ENCODE measurements at places on chromosomes 2 and 18.
A peak's percentile ranks its signal among the peaks of the same experiment; 100 is the strongest.

- no peak for DNase-seq
These were observed 26.9 kb upstream of the COL6A3 start for GRCh38 chr2:237440819-237441281.

DNA sequence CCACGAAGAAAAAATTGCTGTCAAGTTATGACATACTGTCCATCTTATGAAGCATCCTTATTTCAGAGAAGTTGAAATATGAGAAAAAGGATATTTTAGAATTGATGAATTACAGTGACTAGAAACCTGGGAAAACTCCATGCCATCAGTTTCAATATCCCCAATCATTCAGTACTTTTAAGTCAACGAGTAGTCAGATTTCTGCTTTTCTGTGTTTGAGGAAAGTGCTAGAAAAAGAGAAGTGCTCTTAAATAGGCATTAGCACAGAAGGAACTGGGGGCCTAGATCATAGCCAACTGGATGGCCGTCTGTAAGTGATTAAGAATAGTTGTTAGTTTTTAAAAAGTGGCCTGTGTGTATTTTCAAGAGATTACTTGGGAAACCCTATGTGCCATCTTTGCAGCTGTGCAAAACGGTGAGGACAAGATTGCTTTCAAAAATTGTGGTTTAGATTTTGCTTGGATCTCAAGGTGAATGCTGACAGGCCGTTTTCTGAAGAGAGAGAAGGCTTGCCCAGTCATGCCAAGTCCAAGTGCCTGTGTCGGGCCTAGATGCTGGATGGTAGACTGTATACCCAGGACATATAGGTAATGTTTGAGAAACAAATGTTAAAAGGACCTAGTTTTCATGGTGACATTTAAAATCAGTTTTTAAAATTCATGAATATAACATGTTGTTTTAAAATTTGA is 5.1 kb downstream of the NEDD4L start:
- no peak for DNase-seq

- no peak for DNase-seq
These were observed 7.4 kb upstream of the DUSP19 start for GRCh38 chr2:183070942-183071844.

GRCh38 chr18:41073372-41073954 is 881.6 kb upstream of the PIK3C3 start:
- peak; percentile 71 for DNase-seq

DNA sequence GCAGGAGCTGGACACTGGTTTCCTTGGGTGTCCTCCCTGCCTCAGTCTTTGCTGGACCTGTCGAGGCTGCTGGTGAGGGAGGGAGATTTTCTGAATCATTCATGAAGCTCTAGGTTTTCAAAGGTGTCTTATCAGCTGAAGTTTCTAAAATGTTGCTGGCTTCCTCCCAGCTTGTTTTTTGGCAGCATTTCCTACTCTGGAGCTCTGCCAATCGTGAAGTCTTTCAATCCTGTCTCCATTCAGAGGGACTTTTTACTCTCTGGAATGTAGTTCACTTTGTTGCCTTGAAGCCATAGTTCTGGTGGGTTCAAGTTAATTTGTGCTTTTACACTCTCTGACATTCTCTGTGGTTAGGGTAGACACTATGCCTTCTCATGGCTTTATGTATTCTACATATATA is 23.9 kb downstream of the SNTG2 start:
- no peak for DNase-seq

DNA sequence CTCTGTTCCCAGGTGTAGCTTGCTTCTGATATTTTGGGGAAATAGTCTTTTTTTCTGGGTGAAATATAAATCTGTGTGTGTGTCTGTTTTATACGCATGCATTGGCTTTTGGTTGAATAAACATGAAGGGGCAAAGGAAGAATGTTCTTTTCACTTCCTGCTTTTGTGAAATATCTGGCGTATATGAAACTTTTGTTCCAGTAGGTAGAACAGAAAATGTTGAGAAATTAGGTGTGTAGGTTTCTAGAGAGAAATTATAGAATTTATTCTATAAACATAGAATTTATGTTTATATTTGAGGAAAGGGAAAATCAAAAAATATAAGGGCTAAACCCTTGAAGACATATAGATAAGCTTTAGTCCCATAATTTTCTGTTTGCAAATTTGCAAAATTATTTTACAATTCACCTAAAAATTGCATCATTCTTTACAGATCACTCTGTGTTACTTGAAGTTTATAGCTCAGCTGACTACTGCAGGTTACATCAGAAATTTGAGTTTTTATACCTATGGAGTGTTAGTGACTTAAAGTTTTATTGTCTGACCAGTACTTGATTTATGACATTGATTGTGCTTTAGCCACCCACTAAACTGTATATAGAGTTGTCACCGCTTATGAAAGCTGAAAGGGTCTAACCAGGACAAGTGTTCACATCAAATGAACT is 116.1 kb downstream of the FAM117B start:
- no peak for DNase-seq

- DNase-seq = no peak
These were observed 1231.6 kb upstream of the DDX18 start for GRCh38 chr2:116582850-116583249.

GRCh38 chr2:207771421-207771820 is 1.7 kb upstream of the FZD5 start:
- DNase-seq = no peak

- DNase-seq = no peak
These were observed 539.4 kb downstream of the ZNF804A start for GRCh38 chr2:185137700-185138099.

GRCh38 chr18:9130806-9131205 is 5.8 kb upstream of the ANKRD12 start:
- DNase-seq = no peak

GRCh38 chr2:14907014-14907612 is 274.6 kb downstream of the LRATD1 start:
- DNase-seq = no peak

DNA sequence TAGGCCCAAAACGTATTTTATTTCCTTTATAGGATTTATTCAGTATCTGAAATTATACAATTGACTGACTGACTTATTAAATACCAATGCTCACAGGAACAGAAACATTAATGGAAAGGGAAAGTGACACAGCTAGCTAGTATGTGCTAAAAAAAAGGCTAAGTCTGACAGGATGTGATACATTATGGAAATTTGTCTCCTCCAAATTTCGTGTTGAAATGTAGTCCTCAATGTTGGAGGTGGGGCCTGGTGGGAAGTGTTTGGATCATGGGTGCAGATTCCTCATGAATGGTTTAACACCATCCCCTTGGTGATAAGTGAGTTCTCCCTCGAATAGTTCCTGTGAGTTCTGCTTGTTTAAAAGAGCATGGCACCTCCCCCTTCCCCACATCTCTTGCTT is 70.6 kb upstream of the WDR75 start:
- DNase-seq = no peak

GRCh38 chr18:36535202-36535935 is 237.9 kb downstream of the FHOD3 start:
- no peak for DNase-seq

DNA sequence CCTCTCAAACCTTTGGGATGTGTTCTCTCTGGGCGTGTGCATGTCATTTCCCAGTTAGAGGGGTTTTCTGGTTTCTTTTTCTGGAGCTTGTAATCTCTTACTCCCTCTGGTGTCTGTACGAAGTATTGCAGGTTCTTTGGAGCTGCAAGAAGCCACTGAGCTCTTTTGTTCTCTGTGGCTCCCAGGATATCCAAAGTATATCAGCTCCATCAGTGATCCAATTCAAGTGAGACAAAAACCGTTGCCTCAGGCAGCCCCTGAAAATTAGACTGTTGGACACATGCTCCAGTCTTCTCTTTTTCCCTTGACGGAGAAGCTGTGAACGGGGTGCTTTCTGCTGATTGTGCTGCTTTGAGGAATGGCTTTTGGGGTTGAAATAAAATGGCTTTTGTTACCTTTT is 59.0 kb upstream of the LDLRAD4 start:
- DNase-seq = no peak

- no peak for DNase-seq
These were observed 49.4 kb downstream of the POLE4 start for GRCh38 chr2:75007819-75008218.

DNA sequence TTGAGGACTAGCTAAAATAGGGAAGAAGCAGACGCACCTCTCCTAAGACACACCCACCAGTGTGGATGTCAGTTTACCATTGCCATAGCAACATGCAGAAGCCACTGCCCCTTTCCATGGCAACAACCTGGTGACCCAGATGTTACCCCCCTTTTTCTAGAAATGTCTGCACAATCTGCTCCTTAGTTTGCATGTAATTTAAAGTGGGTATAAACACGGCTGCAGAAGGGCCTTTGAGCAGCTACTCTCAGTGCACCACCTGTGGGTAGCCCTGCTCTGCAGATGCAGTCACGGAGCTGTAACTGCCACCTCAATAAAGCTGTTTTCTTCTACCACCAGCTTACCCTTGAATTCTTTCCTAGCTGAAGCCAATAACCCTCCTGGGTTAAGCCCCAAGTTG is 87.1 kb downstream of the FBXO15 start:
- DNase-seq = no peak

- DNase-seq = no peak
These were observed 21.0 kb downstream of the ZC3H6 start for GRCh38 chr2:112296407-112296806.

GRCh38 chr2:172674034-172674967 is 61.3 kb upstream of the RAPGEF4 start:
- no peak for DNase-seq

GRCh38 chr2:29314816-29315571 is 199.8 kb downstream of the CLIP4 start:
- DNase-seq = no peak

- DNase-seq = peak; percentile 54
These were observed 72.7 kb downstream of the NXPH2 start for GRCh38 chr2:138707392-138708074.

- peak; percentile 48 for DNase-seq
These were observed 13.1 kb downstream of the TGIF1 start for GRCh38 chr18:3463051-3463450.

GRCh38 chr2:21519412-21519811 is 395.6 kb downstream of the TDRD15 start:
- DNase-seq = no peak

- DNase-seq = no peak
These were observed 84.6 kb downstream of the PLCL1 start for GRCh38 chr2:197889041-197889440.

DNA sequence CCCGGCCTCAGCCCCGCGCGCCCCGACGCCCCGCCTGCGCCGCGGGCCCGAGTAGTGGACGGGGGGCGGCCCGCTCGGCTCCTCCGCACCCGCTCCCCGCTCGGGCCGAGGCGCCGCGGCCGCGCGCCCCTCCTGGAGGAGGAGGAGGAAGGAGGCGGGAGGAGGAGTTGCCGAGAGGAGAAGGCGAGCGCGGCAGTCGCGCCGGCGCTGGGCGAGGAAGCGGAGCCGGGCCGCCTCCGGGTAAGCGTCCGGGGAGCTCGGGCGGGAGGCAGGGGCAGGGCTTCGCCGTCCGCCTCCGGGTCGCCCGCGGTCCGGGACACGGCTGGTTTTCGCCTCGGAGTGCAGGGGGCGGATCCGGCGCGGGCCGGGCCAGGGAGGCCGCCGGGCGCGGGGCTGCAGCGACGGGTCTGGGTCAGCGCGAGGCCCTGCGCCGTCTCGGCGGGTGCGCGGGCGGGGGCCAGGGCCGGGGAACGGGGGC is at the start of gene SOCS6:
SOCS6 (plus strand) TSS at position 195 of the 478 bp plus-strand sequence. CDS start 35,624 bp downstream, outside the sequence.
- no peak for DNase-seq

DNA sequence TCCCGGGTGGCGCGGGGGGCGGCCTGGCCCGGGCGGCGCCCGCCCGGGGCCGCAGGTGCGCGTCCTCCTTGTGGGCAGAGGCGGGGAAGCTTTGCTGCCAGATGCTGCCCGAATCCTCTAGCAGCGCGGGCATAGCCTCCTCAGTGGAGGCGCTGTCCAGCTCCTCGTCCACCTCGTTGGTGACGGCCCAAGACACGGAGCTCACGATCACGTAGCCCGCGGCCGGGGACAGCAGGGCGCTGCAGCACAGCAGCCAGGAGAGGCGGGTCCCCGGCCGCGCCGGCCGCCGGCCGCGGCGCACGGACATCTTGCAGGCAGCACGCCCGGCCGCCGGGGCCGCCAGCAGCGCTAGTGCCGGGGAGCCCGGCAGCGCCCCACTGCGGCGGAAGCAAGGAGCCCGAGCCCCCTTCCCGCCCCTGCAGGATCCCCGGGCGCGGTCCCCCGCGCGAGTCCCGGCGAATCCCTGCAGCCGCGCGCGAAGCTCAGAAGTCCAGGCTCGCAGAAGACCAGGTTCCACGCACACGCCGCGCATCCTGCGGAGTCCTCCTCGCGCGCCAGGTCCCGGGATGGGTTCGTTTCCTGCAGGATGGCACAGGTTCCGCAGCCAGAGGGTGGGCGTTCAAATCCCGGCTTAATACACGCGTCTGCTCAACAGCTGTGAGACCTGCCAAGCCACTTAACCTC is at the start of gene CREG2:
CREG2 (minus strand) TSS at position 353 of the 684 bp plus-strand sequence; CDS start at position 307, 46 bp downstream.
- no peak for DNase-seq

Data from GM04503 (cell line).